Stimulated activated CD8-positive, alpha-beta memory T cell treated with anti-CD3 and anti-CD28 coated beads, Interleukin-4, amount 100 ng/mL, for 1 hour (primary cell): ENCODE measurements at places on chromosomes 7 and 10.

- no peak for DNase-seq
Measured at GRCh38 chr10:69014171-69014570, 25.6 kb downstream of the KIFBP start.

DNA sequence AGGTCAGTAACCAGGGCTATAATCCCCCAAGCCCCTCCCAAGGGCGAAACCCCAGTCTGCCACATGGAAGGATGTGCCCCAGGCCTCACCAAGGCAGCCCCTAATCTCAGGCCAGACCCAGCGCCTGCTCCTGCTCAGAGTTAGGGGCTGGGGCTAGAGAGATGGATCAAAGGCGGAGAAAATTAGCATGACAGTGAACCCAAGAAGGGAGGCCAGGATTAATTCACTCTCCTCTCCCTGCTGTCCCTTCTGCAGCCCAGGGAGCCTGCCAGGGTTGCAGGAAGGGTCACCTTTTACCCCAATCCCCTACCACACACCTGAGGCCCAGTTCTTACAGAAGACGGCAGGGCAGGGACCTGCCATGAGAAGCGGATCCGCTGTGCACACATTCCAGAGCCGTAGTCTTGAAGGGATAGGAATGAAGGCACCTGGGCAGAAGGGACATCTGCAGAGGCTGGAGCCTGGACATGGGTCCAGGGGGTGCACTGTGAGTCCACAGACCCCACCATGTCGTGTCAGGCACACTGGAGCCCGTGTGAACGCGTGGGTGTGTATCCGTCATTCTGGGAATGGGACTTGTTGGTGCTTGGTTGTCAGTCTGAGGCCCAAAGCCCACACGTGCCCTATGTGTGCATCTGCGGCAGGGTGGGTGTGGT, 11.9 kb upstream of the ZMIZ1 start:
- no peak for DNase-seq

GRCh38 chr7:55438757-55439525, 73.8 kb downstream of the LANCL2 start:
- no peak for DNase-seq

DNA sequence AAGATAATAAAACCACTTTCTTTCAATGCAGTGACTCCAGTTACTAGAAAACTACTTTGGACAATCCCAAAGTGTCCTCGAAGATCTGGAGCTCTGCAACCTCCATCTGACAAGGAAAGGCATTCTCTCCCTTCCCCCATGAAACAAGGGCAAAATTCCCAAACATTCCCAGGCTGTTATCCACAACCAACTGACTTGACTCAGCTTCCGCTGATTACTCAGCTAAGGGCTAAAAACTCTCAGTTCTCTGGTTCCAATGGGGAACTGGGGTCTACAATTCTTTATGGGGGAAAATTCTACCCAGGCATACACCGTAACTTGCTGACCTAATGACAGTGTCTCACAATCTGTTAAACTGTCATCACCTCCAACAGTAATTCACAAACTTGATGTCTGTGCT, 48.4 kb downstream of the SFMBT2 start:
- DNase-seq: no peak

DNA sequence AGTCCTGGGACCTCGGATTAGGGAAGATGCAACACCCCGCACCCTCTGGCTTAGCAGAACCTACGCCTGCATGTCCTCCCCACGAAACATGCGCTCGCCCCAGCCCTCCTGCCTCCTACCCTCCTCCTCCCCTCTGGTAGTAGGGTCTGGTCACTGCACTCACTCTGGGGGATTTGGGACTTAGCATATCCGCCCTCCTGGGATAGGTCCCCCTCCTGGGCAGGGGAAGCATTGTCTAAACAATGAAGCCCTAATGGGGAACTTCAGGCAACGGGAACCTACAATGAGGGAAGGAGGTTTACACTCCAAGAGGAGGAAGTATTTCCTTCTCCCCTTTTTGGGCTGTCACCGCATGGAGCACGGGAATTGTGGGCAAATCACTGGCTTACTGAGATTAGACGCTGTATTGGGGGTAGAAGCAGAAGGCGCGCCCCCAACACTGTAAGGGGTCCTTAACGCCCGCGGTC, 892 bp downstream of the CRHR2 start:
- DNase-seq: no peak

DNA sequence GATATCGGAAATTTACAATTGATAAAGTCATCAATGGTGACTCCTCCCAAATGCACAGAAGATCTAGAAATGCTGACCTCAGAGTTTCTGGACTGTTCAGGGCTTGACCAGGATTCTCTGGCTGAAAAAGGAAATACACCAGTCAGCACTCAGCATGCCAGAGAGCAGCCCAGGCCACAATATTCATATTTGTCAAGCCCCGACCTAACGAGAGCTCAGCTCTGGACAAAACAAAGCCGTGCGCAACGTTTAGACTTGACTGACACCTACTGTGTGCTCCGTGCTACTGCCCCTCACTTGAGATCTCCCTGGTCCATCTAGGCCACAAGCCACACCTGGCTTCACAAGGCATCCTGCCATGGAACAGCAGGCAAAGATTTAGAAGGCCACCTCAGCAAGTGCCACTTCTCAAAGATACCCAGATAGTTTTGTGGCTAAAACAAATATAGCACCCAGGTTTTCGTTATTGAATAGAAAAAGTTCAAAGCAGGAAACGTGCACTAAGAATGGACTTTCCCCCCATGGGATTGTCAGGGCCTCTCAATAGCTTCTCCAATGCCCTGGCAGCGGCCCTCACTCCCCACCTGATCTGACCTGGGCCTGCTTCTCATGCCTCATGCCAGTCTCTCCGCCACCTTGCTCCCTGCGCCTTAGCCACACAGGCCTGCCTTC, 218.3 kb downstream of the FAM107B start:
- DNase-seq: no peak

- no peak for DNase-seq
Measured at GRCh38 chr10:78212060-78212785, 178.6 kb downstream of the RPS24 start.
